ENCODE measurements at places on chromosomes 4 and X. TPM values are rescaled to one million over a fixed set of nuclear protein-coding genes. Genes with fewer than 3 reads are reported as not detected.

MED12 gene
- total RNA-seq = 48.5 TPM

TEX28 gene
- not detected for total RNA-seq

CCSER1 gene
- 7.4 TPM for total RNA-seq

CD38 gene
- total RNA-seq = 2.4 TPM

CXCL10 gene
- total RNA-seq = 3.3 TPM

Data from upper lobe of right lung (tissue), 1 donor.